ENCODE measurements at places on chromosomes 12 and 14. TPM values are rescaled to one million over a fixed set of nuclear protein-coding genes. Genes with fewer than 3 reads are reported as not detected.

- H3K27ac ChIP-seq, result peak overlapping the region; percentile 56
- H3K4me1 ChIP-seq, result peaks cover 6% of the 10 kb centered on the region
- H3K4me3 ChIP-seq, result peak overlapping the region; percentile 29
- H3K36me3 ChIP-seq, result no peaks in the 10 kb centered on the region
- H3K27me3 ChIP-seq, result no peaks in the 10 kb centered on the region
Measured at GRCh38 chr12:20212658-20213555, 155.4 kb upstream of the PDE3A start.

- no peaks in the 10 kb centered on the region for H3K4me1 ChIP-seq
- H3K4me3 ChIP-seq, result no peak overlapping the region
- no peak for DNase-seq
- no peaks in the 10 kb centered on the region for H3K27me3 ChIP-seq
- no peaks in the 10 kb centered on the region for H3K36me3 ChIP-seq
- no peak overlapping the region for H3K27ac ChIP-seq
Measured at GRCh38 chr12:2403221-2403976, 350.6 kb downstream of the CACNA1C start.

DNA sequence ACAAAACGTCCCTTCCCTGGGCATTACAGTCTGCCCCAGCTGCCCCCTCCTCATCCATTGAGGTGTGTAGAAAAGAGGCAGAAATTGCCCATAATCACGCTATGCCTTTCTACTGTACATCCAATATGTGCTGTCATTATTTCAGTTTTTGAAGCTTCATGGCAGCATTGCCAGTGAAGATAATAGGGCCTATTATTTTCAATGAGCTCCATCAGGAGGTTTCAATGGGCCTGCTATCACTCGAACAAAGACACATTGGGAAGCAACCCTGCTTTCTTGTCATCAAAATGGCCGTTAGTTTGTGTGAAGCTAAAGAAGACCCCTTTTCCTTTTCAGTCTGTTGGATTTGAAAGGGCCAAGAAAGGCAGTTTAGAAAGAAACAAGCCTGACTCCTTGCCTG lies 653.8 kb downstream of the NOVA1 start:
- no peaks in the 10 kb centered on the region for H3K27me3 ChIP-seq
- H3K4me1 ChIP-seq, result no peaks in the 10 kb centered on the region
- no peak for DNase-seq

DNA sequence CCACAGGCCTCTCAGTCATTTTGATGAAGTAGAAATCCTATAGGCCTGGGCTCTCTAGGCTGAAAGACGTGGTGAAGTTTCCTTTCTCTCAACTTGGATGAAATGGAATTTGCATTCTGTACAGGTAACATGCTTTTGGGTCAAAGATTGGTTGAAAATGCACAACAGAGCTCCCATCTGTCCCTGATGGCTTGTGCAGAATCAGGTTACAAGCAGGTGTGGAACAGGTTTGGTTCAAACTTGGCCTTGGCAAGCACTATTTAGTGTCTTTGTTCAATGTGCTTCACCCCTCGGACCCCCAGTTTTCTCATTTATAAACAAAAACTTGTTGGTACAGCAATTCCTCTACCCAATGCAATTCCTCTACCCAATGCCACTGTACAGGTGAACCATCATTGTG lies 1493.0 kb downstream of the AACS start:
- H3K4me3 ChIP-seq, result no peak overlapping the region
- no peak for DNase-seq
- H3K27me3 ChIP-seq, result no peaks in the 10 kb centered on the region

GRCh38 chr14:51680031-51680430 lies 28.3 kb downstream of the FRMD6 start:
- H3K27ac ChIP-seq, result no peak overlapping the region
- no peak for DNase-seq
- H3K36me3 ChIP-seq, result no peaks in the 10 kb centered on the region
- H3K4me3 ChIP-seq, result no peak overlapping the region
- H3K4me1 ChIP-seq, result peaks cover 16% of the 10 kb centered on the region

DNA sequence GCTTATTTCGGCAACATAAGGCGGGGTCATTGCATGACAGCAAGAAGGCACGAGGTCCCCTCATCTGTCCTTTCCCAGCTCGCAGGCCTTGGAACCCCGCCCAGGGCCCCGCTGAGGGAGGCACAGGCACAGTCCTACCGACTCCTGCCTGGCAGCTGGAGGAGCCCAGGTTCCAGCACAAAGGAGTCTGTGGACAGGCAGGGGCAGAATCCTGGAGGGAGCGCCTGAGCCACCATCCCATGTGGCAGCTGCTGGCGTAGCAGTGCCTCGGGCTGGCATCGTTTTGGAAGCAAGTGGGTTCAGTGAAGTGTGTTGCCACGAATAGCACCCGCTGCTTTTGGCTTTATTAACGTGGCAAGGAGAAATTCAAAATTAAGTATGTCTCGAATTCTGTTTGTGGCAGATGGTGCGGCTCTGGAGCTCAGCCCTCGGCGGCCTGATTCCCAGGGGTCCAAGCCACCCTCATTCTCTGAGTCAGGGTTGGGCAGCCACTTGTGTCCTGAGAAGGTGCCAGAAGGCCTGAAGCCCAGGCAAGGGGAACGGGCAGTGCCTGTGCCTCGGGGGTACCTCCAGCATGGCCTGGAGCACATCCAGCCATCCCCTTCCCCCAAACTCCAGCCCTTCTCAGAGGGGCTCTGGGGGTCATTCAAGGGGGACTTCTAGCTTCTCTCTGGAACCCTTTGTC lies 35.9 kb downstream of the SLC8B1 start:
- DNase-seq, result peak; percentile 25
- peaks cover 12% of the 10 kb centered on the region for H3K4me1 ChIP-seq
- no peaks in the 10 kb centered on the region for H3K36me3 ChIP-seq
- no peak overlapping the region for H3K4me3 ChIP-seq
- H3K27ac ChIP-seq, result peak overlapping the region; percentile 59

DNA sequence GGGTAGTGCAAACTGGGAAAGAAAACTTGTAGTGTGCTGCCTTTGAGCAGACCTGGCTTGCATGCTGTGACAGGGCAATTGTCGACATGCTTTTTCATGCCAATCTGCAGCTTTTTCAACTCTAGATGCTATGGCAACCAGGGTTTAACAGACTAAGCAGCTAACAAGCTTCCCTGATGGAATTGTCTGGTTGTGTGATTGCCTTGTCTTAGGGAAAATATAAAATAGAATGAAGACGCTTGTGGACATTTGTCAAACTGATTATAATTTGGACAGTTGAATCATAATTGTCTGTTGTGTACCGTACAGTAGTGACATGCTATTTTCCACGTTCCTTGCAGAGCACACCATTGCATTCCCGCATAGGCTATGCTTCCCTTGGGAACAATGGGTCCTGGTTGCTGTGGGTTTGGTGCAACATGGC lies 113.0 kb downstream of the FOXG1 start:
- H3K27me3 ChIP-seq, result no peaks in the 10 kb centered on the region
- no peaks in the 10 kb centered on the region for H3K36me3 ChIP-seq
- H3K4me3 ChIP-seq, result no peak overlapping the region
- no peak for DNase-seq
- no peak overlapping the region for H3K27ac ChIP-seq

GRCh38 chr12:80655751-80656150 lies 51.7 kb upstream of the MYF6 start:
- H3K27ac ChIP-seq, result no peak overlapping the region
- DNase-seq, result peak; percentile 34
- H3K36me3 ChIP-seq, result no peaks in the 10 kb centered on the region
- H3K27me3 ChIP-seq, result no peaks in the 10 kb centered on the region
- H3K4me3 ChIP-seq, result no peak overlapping the region

- peaks cover 2% of the 10 kb centered on the region for H3K27me3 ChIP-seq
- H3K4me3 ChIP-seq, result no peak overlapping the region
- H3K36me3 ChIP-seq, result no peaks in the 10 kb centered on the region
- H3K27ac ChIP-seq, result no peak overlapping the region
- no peaks in the 10 kb centered on the region for H3K4me1 ChIP-seq
Measured at GRCh38 chr12:107670999-107671643, 14.5 kb upstream of the PWP1 start.

DNA sequence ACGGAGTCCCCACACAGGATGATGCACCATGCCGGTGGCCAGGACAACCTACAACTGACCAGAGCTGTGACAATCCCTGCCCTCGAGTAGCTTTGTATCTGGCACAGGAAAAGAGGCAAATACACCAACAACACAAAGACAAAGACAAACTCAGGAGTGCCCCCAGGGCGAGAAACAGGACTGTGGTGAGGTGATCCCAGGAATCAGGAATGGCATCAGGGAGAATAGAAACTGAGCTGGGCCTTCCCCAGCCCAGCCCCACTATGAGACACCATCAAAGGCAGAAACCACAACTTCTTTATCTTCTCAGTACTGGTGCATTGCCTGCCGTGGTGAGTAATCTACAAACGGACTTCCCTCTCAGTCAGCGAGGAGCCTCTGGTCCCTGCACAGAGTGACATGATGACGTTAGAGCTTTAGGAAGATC lies 157.7 kb downstream of the TTC7B start:
- DNase-seq, result peak; percentile 88
- no peaks in the 10 kb centered on the region for H3K27me3 ChIP-seq
- peaks cover 2% of the 10 kb centered on the region for H3K36me3 ChIP-seq

- no peak overlapping the region for H3K27ac ChIP-seq
- H3K4me3 ChIP-seq, result no peak overlapping the region
- no peaks in the 10 kb centered on the region for H3K36me3 ChIP-seq
- H3K4me1 ChIP-seq, result peaks cover 23% of the 10 kb centered on the region
- DNase-seq, result no peak
Measured at GRCh38 chr14:95518045-95518751, 1.7 kb upstream of the SYNE3 start.

DNA sequence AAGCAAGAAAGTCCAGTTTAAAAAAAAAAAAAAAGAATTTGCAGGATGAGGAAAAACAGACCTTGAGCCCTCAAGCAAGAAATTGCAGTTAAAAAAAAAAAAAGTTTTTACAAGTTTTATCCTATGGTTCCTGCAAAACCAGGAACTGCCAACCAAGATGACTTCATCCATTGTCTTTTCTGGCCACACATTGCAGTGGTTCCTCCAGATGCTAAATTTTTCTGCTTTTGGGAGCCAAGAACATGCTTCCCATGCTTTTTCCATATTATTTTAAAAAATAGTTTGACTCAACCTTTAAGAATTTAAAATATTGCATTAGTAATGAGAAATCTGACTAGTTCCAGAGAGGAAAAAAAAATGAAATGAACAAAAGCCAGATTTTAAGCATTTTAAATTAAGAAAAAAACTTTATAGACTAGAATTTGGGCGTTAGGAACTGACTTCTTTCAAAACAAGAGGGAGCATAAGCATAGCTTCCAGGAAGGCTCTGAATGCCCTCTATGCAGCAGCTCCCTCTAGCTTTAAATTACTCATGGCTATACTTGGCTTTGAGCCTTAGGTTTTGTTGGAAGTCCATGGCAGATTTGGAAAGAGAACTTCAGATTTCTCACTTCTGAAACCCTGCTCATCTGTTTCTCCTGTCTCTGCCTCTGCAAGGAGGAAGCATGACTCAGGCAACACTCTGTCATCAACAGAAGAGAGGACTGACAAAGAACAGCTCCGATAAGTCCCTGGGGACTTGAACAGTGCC lies 124.5 kb downstream of the GPR65 start:
- no peak overlapping the region for H3K4me3 ChIP-seq
- H3K36me3 ChIP-seq, result no peaks in the 10 kb centered on the region
- no peak overlapping the region for H3K27ac ChIP-seq

GRCh38 chr14:92954933-92955332 lies 32.0 kb downstream of the CHGA start:
- H3K36me3 ChIP-seq, result no peaks in the 10 kb centered on the region
- no peak overlapping the region for H3K4me3 ChIP-seq
- H3K4me1 ChIP-seq, result no peaks in the 10 kb centered on the region
- H3K27ac ChIP-seq, result no peak overlapping the region
- DNase-seq, result no peak

DNA sequence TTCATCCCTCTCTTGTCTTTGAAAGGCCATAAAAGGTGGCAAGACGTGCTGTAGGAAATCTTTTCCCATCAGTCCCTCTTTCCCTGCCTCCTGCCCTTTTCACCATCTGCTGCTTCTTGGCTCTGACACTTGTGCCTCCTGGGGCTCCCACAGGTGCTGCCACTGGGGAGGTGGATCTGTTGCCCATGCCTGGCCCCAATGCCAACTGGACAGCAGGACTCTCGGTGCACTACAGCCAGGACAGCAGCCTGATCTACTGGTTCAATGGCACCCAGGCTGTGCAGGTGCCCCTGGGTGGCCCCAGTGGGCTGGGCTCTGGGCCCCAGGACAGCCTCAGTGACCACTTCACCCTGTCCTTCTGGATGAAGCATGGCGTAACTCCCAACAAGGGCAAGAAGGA lies 6.5 kb downstream of the CLSTN3 start:
- no peaks in the 10 kb centered on the region for H3K4me1 ChIP-seq
- H3K4me3 ChIP-seq, result no peak overlapping the region
- no peaks in the 10 kb centered on the region for H3K27me3 ChIP-seq
- peaks cover 5% of the 10 kb centered on the region for H3K36me3 ChIP-seq
- H3K27ac ChIP-seq, result no peak overlapping the region
- DNase-seq, result no peak

DNA sequence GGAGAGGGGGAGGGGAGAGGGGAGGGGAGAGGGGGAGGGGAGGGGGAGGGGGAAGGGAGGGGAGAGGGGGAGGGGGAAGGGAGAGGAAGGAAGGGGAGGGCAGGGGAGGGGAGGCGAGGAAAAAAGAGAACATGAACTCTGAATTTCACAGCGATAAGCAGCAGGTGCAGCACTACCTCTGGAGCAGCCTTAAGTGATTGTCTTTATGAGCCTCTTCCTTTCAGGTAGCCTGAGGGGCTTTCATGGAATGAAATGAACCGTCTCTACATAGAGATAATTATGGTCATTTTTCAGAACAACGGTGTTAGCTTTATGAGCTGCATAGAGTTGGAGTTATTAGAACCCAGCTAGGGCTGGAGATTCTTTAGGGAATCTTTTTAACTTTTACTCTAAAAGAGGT lies 18.1 kb upstream of the PTCSC3 start:
- no peak for DNase-seq
- no peak overlapping the region for H3K27ac ChIP-seq
- no peaks in the 10 kb centered on the region for H3K4me1 ChIP-seq
- H3K27me3 ChIP-seq, result no peaks in the 10 kb centered on the region
- no peaks in the 10 kb centered on the region for H3K36me3 ChIP-seq
- no peak overlapping the region for H3K4me3 ChIP-seq

DNA sequence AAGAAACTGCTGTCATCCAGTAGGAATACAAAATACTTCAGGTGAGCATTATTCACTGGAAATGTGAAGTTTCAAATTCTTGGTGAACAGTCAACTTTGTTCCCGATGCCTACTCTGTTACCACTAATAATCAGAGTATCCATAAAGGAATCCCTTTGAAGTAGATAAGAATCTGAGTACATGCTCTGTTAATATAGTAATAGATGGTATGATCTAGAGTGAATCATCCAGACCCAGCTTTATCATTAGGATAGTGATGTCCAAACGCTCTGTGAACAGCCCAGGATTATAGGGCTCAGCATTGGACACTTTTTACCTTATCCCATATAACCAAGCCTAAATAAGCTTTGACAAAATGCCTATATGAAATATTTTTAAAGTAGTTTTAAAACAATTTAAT lies 33.3 kb downstream of the PPP2R3C start:
- H3K36me3 ChIP-seq, result no peaks in the 10 kb centered on the region
- no peaks in the 10 kb centered on the region for H3K27me3 ChIP-seq
- no peaks in the 10 kb centered on the region for H3K4me1 ChIP-seq
- no peak overlapping the region for H3K27ac ChIP-seq

Gene KRT82
- total RNA-seq, result not detected

Gene SYNDIG1L
- not detected for total RNA-seq

Gene NELL2
- 0.26 TPM for total RNA-seq

Gene TAS2R43
- 0.99 TPM for total RNA-seq

Gene PRICKLE1
- 9.6 TPM for total RNA-seq

Gene A2ML1
- total RNA-seq, result not detected

Gene PTPRO
- 0.33 TPM for total RNA-seq

Gene CMA1
- total RNA-seq, result not detected

Gene CCDC88C
- total RNA-seq, result 0.17 TPM

Gene DTX1
- total RNA-seq, result 0.26 TPM

Gene C12orf75
- total RNA-seq, result 40.6 TPM

Gene TAS2R30
- total RNA-seq, result 4.0 TPM
